Sigmoid colon (tissue), 7 donors: ENCODE measurements at places on chromosomes 5 and 9. TPM values are rescaled to one million over a fixed set of nuclear protein-coding genes. Genes with fewer than 3 reads are reported as not detected.
A peak's percentile ranks its signal among the peaks of the same experiment; 100 is the strongest.

The KIF20A gene
- total RNA-seq = not detected

The CLPTM1L gene
- 67.8 TPM for total RNA-seq

The RAB24 gene
- 29.3 TPM for total RNA-seq

The ARL14EPL gene
- total RNA-seq = not detected

The GPR21 gene
- total RNA-seq = 1.5 TPM

The GAS1 gene
- total RNA-seq = 99.9 TPM

The ARHGEF39 gene
- 1.1 TPM for total RNA-seq

The SMIM33 gene
- total RNA-seq = not detected

The ARHGEF28 gene
- 6.9 TPM for total RNA-seq

The PLAC8L1 gene
- total RNA-seq = not detected

DNA sequence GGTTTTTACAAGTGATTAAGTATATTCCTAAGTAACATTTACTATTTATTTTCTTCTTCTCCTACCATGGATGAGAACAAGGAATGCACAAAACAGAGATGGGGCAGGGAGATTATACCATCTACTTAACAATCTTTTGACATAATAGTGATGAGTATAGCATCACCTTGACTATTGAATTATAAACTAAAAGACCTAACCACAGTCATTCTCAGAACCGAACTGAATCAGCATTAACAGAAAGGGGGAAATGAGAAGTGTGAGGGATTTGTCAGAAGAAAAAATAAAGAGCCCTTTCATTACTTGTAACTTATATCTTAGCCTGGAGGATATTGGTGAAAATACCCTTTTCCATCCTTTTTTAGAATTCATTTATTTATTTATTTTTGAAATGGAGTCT lies 21.9 kb downstream of the OR2Y1 start:
- no peak for DNase-seq

- DNase-seq = no peak
Observed at GRCh38 chr5:157568720-157569119, 6.9 kb downstream of the ADAM19 start.

GRCh38 chr9:121743441-121744001 lies 92.1 kb downstream of the DAB2IP start:
- peak; percentile 93 for DNase-seq

DNA sequence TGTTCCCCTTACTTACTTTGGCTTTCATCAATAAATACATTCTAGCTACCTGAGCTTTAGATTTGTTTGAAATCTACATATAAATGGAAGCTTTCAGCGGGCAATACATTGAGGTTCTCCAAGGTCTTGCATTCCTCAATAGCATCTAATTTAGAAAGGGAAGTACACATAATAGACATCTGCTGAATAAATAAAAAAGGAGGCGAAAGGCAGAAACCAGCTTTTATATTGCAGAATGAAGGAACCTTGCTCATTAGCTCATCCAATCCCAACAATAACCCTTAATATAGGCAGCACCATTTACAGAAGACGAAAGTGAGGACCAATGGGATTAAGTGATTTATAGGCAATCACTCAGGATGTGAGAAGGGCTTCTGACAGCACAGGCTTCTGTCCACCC lies 147.5 kb downstream of the MPDZ start:
- no peak for DNase-seq

GRCh38 chr9:12920437-12920836 lies 145.6 kb downstream of the LURAP1L start:
- no peak for DNase-seq

- DNase-seq = no peak
Observed at GRCh38 chr5:52743970-52744369, 43.7 kb upstream of the ITGA1 start.

- no peak for DNase-seq
Observed at GRCh38 chr5:58317808-58318207, 142.1 kb downstream of the PLK2 start.

- no peak for DNase-seq
Observed at GRCh38 chr5:61289241-61289640, 42.8 kb upstream of the ZSWIM6 start.

DNA sequence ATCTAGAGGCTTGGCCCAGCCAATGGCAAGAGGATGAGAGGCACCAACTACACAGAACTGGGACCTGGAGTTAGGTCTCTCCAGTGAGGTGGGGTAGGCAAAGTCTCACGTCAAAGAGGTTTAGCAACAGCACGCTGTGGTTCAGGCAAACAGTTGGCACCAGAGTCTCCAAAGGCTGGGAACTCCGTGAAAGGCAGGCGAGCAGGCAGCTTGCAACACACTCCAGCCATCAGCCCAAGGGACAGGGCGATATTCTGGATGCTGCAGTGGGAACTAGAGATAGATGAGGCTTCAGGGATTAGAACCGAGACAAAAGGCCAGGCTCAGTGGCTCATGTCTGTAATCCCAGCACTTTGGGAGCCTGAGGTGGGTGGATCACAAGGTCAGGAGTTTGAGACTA lies 129.1 kb downstream of the PDZD2 start:
- DNase-seq = peak; percentile 49

- DNase-seq = no peak
Observed at GRCh38 chr5:175542232-175542965, 64.0 kb downstream of the SFXN1 start.

DNA sequence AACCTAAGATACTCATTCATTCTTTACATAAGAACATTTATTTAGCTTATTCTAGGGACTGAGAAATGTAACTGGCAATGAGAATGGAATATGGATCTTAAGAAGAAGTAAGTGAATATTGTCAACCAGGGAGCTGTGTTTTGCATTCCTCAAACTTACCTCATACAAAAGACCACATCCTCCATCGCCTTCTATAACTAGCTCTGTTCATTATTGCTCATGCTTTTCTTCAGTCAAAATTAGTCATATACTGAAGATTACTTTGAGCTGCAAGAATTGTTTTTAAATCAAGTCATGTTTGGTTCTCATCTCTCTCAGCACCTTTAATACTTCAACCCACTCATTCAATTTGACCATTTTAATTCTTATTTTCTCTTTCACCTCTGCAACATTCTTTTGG lies 140.3 kb upstream of the RASA1 start:
- DNase-seq = no peak

DNA sequence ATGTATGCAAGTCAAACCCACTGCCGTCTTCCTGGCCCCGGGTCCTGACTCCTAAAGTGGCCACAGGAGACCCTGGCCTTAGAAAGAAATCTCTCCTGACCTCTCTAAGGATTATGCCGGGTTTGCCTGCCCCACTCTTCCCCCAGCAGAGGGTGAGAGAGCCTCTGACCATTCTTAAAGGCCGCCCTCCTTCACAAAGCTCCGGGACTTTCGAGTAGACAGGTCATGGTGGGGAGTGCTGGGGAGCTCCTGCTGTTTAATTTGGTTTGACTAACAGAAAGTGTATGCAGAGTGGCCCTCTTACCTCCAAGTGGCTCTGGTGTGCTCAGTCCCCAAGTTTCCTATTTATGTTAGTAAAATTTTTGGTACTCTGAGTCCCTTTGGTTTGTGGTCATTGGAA lies 111.8 kb downstream of the LRRC70 start:
- DNase-seq = no peak

- no peak for DNase-seq
Observed at GRCh38 chr9:83633255-83633654, 10.3 kb downstream of the IDNK start.

DNA sequence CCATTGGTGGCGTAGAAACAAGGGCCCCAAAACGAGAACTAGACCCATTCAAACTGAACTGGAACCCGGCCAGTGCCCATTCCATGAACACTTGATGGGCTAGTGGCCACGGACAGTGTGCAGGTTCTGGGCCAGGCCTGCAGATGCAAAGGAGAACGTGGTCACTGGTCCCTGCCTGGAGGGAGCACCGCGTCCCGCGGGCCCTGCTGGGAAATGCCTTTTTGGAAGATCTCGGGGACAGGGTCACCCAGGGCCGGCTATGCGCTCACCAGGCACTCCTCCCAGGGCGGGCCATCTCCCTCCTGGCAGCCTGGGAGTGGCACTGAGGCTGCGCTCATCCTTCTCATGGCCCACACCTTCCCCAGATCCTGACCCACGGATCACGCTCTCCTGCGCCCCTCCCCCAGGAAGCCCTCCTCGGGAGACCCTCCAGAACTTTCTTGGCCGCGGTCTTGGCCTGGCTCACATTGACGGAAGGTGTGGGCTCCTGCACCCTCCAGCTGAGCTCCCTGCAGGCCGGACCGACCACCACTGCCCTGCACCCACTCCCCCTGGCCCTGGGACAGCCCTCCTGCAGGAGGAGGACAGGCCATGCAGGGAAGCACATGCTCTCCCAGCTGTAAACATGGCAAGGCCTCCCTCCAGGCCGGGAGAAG lies 2.8 kb upstream of the DIPK1B start:
- DNase-seq = no peak

DNA sequence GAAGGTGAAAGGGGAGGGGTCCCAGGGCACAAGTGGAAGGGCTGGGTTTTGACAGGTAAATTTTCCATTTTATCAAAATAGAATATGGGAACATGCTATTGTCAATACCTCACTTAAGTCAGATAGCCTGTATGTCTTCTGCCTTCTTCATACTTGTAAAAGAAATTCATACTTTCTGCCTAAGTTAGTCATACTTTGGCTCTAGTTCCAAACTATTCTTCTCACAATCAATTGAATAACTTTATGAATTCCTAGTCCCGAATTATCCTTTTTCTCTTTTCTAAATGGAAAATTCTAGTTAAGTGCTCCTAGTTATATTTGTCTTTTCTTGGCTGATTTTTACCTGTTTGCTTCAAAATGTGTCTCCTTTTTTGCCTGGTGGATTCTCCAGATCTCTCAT lies 271.4 kb downstream of the CSNK1G3 start:
- DNase-seq = no peak

DNA sequence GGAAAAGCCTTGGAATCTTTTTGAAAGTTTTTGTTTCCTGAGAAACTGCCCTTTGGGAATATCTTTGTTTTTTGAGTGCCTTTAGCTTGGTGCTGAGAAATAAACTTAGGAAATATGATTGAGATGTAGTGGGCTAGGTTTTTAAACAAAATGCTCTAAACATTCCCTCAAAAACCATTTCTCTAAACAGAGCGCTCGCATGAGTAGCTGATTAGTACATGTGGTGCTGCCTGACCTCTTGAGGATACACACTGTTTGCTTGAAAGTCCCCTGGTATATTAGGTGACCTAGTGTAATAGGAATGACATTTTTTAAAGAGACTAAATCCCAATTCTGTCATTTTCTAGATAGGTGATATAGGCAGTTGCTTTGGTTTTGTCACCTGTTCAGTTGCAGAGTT lies 132.3 kb downstream of the ADAMTSL1 start:
- DNase-seq = no peak

DNA sequence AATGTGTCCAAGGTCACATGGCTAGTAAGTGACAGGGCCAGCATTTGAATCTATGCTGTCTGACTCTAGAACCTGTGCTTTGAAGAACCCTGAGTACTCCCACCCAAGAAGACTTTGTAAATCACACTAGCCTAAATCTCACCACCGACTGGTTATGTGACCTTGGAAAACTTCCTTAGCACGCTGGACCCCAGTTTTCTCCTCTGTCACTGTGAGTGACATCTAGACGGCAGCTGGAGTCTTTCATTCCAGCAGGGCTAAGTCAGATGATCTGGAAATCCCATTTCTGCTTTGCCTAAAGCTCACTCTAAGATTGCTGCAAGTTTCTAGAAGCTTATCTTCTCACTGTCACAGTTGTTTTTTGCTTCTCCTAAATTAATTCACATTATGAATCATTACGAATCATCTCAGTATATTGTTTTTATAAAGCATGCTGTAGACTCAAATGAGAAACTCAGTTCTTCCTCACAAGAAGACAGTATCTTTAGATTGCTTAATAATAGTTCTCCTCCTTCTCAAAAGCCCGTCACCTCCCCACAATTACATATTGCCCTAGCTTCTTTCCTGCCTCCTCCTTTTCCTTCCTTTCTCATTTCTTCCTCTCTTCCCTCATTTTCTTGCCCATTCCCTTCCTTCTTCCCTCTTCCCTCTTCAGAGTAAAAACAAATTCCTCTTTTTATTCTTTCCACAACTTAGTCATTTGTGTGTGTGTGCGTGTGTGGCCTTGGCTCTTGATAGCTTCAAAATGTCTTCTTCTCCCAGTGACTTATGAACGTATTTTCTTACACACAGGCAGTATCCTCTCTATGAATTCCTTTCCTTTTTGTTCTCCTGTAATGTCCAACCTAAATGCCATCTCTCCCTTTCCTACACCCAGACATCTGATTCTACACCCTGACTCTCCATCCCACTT lies 16.8 kb downstream of the ALDOB start:
- DNase-seq = no peak

- DNase-seq = no peak
Observed at GRCh38 chr5:36689225-36689624, 82.8 kb downstream of the SLC1A3 start.

DNA sequence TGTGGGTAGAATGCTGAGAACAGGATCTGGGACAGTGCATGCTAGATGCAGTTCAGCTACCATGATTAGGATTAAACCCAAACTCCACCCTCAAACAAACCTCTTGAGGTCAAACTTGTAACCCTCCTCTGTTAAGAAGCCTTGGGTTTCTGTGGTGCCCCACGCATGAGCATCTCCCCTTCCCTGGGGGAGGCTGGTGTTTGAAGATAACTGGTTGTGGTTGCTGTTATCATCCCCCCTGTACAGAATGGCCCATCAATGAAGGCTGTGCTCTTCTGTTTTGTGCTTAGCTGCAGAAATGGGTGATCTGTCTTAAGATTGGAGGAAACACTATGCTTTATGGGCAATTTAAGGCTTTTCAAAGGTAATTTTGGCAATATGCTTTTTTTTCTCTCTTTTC lies 4.4 kb upstream of the DAB2IP start:
- DNase-seq = no peak

DNA sequence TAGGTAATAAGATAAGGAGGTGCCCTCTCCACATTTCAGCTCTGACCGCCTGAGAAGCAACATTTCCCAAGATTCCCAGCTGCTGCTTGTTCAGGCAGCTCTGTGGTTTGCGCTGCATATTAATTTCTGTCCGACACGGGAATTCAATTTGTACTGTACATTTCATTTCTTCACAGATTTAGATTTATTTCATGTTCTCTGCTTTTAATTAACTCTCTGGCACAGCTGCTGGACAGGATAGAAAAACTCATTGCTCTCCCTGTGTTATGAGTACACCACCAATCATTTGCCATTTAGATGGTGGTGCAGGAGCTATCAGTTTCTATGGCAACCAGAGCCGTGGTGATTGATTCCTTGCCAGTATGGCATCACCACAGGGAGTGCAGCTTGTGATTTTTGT lies 558.5 kb downstream of the DMRTA1 start:
- no peak for DNase-seq

DNA sequence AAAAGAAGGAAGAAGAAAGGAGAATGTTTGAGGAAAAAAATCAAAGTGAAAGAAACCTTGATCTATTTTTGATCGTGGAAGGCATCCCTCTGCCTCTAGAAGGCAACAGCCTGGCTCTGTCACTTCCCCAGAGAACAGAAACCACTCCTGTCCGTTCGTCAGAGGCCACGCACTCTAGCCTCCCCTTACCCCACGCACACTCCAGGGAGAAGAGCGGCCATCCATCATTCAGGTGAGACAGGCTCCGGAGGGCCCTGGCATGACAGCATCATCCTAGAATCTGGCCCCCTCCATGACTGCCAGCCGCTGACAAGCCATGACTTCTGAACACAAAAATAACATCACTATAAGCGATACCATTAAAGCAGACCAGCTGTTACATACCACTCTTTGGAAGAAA lies 135.8 kb downstream of the ROR2 start:
- DNase-seq = peak; percentile 63
